ENCODE measurements at places on chromosomes 2 and 18.

DNA sequence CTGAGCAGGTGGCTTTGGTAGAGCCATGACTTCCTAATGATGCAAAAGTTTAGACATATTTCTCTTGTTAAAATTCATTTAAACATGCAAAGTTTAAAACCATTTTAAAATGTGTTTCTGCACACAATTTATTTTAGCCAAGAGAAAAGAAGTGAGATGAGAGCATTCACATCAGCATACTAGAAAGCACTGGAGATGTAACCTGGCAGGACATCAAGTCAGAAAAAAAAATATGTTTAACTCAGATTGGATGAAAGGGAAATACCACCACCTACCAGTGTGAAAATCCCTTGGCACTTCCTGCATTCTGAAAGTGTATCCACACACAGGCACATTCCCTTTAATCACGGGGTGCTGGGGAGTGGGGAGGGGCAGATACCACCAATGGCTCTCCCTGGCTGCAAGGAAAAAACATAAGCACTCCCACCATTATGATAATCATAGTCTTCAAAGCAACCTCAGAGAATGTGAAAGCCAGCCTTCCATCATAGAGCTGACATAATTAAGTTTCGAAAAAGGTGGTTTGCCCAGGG is 25.0 kb downstream of the DNER start:
- no peak for DNase-seq

DNA sequence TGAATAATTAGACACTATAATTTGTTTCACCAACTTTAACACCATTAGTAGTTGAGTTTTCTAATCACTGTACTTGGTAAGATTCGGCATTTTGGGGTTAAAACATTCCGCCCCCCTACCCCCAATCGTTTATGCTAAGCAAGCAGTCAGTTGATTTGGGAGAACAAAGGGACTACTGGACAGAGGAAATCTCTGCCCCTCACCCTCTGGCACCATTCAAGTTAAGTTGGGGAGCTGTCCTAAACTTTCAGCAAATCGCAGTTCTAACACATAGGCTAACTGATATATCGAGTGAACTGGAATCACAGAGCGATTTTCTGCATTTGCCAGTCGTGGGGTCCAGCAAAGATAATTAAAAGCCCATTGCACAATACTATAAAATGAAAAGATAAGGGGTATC is 5.6 kb downstream of the KLF7 start:
- DNase-seq = no peak

DNA sequence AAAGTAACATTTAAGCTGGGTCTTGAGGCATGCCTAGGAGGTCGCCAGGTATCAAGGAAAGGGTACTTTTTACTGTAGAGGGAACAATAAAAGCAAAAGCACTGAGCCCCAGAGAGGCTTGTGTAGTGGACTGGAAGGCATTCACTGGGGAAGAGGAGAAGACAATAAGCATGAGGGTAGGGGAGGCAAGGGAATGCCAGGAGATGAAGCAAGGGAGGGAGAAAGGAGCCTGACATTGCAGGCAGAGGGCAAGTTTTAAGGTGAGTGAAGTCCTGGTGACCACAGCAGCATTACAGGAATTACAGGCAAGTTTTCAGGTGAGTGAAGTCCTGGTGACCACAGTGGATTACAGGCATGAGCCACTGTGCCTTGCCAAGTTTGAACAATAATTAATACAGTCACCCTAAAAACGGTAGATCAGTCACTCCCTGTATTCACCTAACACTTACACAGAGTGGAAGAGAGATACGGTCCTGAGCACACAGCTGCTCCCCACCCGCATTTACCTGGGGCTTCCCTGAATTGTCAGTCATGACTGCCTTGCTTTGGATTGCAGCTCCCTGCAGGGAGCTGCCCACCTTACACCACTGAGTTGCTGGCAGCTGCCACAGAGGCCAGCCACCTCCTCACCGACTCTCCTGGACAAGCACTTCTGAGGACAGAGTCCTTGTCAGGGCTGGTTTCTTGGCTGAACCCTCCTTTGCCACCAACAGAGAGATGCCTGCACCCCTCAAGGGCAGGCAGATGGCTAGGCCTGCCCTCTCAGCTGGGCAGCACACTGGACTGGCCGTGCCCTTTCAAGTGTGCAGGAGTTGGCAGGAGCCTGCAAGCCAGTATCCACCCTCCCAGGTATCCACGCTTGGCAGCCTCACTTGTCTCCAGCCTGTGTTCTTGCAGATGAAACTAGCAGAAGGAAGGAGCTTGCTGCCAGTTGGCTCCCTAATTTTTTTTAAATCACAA is 153.2 kb upstream of the MSH6 start:
- no peak for DNase-seq

DNA sequence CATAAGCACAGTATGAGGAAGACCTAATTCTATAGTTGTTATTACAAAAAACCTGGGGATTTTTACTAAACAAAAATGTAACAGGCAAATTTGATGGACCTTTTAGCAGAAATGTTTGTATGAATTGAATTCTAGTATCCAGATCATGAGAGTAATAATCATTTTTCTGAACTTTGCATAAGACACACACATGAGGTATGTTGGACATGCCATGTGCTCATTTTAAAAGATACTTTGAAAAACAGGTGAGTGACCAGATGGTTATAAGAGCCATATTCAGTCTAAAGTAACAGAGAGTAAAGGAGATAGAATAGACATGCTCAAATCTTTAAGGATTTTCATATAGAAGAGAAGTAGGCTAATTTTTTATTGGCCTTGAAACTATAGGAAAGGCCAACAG is 663.6 kb downstream of the NRXN1 start:
- DNase-seq = no peak

DNA sequence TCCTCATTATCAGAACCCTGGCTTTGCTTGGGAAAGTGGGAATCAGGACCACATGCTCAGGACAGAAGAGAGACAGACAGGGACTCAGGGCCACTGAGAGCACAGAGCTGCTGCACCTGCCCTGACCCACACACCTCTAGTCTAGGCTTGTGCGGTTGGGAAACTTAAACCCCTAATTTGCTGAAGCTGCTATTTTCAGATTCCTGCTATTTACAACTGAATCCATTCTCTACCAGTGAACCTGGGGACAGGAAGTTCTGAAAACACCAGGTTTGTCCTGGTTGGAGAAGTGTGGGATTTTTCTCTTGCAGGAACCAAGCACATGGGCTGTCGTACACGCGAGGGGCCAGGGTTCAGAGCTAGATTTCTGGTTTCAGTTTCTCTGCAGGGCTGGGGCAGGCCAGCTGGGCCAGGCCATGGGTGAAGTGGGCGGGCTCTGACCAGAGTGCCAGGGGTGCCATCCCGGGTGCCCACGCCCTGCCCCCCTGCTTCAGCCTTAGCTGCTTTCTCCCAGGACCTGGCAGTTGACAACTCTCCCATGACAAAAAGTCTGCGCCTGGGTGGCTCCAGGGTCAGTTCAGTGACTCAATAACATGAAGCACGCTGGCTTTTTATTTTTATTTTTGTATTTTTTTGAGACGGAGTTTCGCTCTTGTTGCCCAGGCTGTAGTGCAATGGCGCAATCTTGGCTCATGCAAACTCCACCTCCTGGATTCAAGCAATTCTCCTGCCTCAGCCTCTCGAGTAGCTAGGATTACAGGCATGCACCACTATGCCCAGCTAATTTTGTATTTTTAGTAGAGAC is 51.3 kb upstream of the SLC1A4 start:
- no peak for DNase-seq

Data from substantia nigra (tissue), 51 donors.